SW 1271 (cell line): ENCODE measurements at places on chromosomes 5 and 9.

GRCh38 chr9:136695955-136696354 is 8.7 kb upstream of the AGPAT2 start:
- DNase-seq: no peak

DNA sequence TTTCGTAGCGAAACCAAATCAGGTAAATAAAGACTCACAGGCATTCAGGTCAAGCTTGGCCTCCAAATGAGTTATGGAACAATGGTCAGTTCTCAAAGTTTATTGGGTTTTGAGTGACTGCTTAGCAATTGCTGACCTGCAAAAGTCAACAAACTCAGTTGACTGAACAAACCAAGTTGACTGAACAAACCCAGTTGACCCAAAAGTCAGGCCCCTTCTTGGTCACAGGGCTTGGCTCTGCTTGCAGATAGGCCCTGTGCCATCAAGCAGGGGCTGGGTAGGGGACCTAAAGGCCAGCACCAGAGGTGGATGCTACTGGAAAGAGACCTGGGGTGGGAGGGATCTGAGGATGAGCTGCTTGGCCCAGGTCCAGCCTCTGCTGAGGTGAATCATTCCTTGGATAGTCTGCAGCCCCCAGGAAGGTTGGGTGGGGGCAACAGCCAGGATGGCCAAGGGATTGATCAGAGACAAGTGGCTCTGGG is 64.6 kb downstream of the GADD45G start:
- DNase-seq: no peak

DNA sequence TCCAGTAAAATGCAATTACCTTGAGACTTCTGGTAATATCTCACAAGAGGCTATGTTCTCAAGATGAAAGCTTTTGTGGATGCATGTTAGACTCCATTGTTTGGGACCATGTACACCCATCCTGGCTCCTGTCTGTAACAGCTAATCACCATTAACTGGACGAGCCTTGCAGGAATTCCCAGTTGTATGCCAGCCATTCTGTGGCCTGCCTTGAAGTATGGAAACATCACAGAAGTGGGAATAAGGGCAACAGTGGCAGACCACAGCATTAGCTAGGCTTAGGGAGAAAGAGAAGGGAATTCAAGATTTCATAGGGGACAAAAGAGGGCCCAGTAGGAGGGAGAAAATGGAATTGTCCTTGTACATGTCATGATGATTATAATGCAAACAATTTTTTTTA is 79.0 kb downstream of the RORB start:
- no peak for DNase-seq

GRCh38 chr9:99213197-99213596 is 8.5 kb downstream of the ALG2 start:
- DNase-seq: no peak
